Sigmoid colon (tissue), 7 donors: ENCODE measurements at places on chromosomes 16 and 17. TPM values are rescaled to one million over a fixed set of nuclear protein-coding genes. Genes with fewer than 3 reads are reported as not detected.

DNA sequence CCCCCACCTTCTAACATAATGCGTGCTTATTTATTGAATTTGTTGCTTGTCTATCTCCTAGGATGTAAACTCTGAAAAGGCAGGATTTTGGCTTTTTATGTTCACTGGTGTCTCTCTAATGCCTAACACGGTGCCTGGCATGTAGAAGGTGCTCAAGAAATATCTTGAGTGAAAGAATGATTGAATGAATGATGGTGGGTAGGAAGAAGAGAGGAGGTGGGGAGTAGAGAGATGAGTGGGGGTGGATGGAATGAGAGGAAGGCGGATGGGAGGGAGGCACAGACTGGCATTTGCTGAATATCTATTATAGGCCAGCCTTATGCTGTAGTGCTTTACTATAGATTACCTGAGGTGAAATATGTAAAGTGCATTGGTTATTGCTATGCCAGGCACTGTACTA lies 2.3 kb downstream of the PRSS36 start:
- DNase-seq = no peak

- no peak for DNase-seq
Measured at GRCh38 chr17:59361386-59361785, 29.9 kb downstream of the YPEL2 start.

The KRT27 gene
- polyA plus RNA-seq = 0.07 TPM

The SGCA gene
- 7.2 TPM for polyA plus RNA-seq

- peak; percentile 33 for DNase-seq
Measured at GRCh38 chr17:17077861-17078732, 35.8 kb downstream of the MPRIP start.

- DNase-seq = no peak
Measured at GRCh38 chr16:13995194-13995593, 75.2 kb downstream of the ERCC4 start.

- DNase-seq = no peak
Measured at GRCh38 chr17:67139784-67140665, 95.7 kb downstream of the CACNG1 start.

The CCL23 gene
- polyA plus RNA-seq = not detected
